ENCODE measurements at places on chromosomes 4 and X.
A peak's percentile ranks its signal among the peaks of the same experiment; 100 is the strongest.

DNA sequence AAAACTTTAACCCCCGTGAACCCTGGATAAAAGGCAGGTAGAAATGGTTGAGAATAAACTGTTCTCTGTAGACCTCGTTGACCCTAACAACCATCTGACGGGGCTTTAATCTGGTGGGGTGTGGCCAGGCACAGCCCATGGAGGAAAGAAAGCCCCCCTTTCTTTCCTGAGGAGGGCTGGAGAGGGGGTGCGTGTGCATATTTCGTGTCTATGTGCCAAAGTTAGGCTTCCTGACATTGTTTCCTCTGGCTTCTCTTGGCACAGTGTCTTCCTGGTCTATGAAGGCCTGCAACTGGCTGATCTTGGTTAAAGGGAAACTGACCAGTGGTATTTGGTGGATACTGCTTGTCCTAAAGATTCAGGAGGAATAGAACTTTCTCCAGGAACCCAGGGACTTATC lies 97.1 kb downstream of the MGST2 start:
- no peak for DNase-seq

- DNase-seq: no peak
These were observed 21.7 kb downstream of the TMEM184C start for GRCh38 chr4:147638942-147639341.

DNA sequence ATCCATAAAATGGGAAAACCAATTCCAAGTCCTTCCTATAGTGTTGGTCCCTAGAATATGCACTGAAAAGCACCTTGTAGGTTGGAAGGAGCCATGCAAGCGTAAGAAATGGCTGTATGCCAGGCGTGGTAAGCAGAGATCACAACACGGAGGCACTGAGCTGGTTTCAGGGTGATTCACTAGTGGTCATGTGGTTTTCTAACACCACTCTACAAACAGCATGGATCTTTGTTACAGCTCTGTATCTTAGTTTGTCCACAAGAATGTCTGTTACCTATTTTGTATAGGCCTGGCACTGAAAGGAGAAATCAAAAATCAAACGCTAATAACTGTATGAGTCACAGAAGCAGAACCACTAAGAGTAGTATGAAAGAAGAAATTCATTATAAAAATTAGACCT lies 71.9 kb downstream of the MAGEB17 start:
- peak; percentile 0 for DNase-seq

- no peak for DNase-seq
These were observed 165.4 kb upstream of the USP38 start for GRCh38 chr4:143019351-143019750.

- DNase-seq: no peak
These were observed 3.2 kb downstream of the RGS12 start for GRCh38 chr4:3295837-3296624.

DNA sequence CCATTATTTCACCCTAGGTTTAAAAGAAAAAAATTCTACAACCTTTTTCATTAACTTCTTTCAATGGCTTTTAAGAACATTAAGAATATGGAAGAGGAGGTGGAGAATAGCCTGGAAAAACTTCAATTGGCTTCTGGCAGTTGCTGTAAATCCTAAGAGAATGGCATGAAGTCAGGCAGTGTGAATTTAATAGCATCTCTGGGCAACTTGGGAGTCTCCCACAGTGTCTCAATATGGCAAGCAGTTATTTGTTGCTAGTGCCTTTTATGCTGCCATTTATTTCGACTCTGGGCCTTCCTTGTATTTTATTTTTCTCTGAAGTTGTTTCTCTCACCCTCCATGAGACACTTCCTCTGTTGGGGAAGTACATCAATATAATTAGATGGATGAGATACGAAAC lies 322.1 kb downstream of the CBLL2 start:
- DNase-seq: no peak

- no peak for DNase-seq
These were observed 83.2 kb upstream of the FAT1 start for GRCh38 chr4:186806679-186807421.

DNA sequence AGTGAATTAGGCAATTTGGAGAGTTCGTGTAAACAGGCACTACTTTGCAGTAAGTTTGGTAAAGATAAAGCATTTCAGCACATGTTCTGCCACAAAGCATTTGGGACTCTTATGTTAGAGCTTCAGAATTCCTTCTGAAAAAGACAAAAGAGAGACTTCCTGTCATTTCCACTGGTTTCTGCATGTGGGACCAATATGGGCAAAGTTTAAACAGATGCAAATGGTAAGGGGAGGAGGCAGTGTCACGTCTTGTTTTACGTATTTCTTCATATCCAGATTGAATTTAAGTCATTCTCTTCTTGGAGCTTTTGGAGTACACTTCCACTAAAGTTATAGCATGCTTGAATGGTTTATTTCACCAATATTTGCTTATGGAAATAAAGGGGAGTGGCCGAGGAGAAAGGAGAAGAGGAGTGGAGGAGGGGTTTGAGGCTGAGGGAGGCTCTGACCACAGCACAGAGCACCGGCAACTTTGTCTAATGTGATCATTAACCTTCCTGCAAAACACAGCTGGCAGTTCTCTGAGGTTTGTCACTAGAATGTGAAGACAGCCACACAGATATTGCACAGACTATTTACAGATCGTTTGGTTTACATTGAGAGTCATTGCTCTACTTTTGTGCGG lies at the start of gene APELA:
APELA (plus strand) TSS at position 479 of the 625 bp plus-strand sequence. CDS start 154 bp downstream, outside the sequence.
- DNase-seq: no peak

DNA sequence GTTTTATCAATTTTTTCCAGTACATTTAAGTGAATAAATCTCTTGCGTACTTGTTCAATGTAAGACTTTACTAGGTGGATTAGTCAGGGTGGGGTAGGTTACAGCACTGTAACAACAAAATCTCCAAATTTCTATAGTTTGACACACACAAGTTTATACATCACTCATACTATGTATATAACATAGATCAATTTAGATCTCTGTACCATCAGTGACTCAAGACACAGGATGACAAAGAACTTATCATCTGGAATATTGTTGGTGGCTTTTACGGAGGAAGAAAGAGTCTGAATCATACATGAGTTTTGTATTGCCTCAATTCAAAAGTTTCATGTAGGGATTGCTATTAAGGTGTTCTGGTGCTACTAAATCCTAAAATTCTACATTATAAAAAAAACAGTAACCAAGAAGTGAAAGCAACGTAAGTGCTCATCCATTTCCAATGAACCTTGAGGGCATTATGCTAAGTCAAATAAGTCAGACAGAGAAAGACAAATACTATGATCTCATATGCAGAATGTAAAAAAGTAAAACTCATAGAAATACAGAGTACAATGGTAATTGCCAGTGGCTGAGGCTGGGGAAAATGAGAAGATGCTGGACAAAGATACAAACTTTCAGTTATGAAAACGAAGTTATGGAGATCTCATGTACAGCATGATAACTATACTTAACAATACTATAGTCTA lies 98.0 kb upstream of the DKK2 start:
- DNase-seq: no peak

All from stimulated activated CD4-positive, alpha-beta T cell treated with anti-CD3 and anti-CD28 coated beads, Interleukin-1b, Interleukin-23, amount 100 ng/mL, for 24 hours (primary cell).